ENCODE measurements at places on chromosomes 11 and 22.

DNA sequence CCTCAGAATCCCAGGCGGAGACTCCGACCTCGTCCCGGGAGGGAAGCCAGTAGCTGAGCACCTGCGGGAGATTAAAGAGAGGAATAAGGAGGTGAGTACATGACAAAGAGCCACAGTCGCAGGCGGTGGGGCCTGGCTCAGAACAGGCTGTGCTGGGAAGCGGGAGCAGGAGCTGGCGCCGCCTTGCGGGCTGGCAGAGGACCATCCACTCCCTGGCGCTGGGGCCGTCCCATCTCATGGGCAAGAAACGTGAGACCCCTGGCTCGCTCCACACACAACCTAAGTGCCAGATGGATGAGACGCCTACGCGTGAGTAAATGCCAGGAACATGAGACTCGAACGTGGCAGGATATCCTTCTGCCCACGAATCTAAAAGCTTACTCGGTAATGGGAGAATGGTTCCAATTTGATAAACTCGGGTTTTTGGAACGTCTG, 6.3 kb downstream of the CEND1 start:
- DNase-seq, result no peak

DNA sequence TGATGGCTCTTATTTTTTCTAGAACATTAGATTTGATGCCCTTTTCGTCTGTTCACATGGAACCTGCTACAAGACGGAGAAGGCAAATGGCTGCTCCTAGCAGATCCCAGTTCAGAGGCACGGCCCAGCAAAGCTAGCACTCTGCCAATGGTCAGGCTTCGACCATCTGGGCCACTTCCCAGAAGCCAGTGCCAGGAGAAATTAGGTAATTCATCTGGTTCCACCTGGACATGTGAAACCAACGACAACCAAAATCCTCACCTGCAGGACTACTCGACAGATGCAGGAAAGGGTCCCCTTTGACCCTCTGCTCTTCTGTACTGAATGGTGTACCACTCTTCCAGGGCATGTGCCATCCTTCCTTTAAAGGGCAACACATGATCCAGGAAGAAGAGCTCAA, 25.4 kb downstream of the MICAL3 start:
- no peak for DNase-seq

- DNase-seq, result no peak
These were observed 160.7 kb upstream of the RASSF10 start for GRCh38 chr11:12848413-12848812.

- no peak for DNase-seq
These were observed 186.2 kb upstream of the TBCEL start for GRCh38 chr11:120837696-120838095.

- no peak for DNase-seq
These were observed 94.1 kb upstream of the LIN7C start for GRCh38 chr11:27600656-27601055.

DNA sequence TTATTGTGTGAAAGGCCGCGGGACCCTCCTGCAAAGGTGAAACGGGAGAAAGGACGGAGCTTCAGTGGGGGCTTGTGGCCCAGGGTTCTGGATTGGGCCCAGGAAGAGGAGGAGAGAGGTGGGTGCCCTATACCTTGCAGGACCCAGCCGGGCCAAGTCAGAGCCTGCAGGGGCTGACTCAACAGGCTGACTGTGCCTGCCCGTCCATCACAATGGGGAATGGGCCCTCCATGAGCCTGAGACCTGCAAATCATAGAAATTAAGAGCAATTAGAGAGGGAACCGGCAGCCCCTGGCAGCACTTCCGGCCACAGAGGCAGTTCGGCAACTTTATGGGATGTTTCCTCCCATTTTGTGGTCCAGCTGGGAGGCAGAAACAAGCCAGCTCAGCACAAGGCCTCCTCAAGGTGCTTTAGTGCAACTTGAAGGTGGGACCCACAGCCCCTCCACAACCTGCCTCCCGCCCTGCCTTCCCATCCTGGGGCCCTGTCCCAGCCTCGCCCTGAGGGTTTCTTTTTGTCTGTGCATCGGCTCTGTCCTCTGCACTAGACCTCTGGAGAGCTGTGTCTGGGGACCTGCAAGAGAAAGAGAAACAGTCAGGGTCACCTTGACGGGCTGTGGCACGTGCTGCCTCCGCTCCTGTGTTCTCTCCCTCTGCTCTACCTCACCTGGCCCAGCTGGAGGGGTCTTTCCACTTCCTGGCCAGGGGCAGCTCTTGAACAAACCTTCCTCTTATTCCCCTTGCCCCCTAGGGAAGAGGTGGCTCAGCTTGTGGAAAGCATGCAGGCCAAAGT, 19.1 kb upstream of the NECTIN1 start:
- DNase-seq, result no peak

DNA sequence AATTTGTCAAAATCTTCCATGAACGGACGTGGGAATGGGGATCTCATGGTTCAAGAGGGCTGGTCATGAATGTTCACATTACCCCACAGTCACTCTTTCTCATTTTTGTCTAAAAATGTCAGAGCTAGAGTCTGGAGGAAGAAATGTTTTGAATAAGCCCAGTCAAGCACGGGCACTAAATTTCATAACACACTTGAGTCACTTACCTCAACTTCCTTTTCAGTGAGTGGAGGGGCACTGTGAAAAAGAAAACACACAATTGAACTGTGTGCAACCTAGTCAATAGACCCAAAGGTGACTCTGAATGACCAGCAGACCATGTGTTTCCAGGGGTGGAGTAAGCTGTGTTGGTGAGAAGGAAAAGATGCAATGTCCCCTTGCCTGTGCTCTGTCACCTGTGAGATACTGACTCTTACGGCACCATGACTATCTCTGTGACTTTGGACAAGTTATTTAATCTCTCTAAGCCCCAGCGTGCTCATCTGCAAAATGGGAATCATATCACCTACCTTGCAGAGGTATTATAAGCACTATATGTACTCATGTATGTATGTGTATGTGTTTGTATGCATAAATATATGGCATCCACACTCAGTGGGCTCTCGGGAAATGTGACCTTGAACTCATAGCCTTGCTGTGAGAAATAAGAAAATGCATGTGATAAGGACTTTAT, 38.2 kb upstream of the LYVE1 start:
- no peak for DNase-seq

GRCh38 chr22:22094514-22094913, 111.9 kb upstream of the TOP3B start:
- DNase-seq, result no peak

- DNase-seq, result no peak
These were observed 89.1 kb downstream of the RPS6KA4 start for GRCh38 chr11:64447831-64448598.

DNA sequence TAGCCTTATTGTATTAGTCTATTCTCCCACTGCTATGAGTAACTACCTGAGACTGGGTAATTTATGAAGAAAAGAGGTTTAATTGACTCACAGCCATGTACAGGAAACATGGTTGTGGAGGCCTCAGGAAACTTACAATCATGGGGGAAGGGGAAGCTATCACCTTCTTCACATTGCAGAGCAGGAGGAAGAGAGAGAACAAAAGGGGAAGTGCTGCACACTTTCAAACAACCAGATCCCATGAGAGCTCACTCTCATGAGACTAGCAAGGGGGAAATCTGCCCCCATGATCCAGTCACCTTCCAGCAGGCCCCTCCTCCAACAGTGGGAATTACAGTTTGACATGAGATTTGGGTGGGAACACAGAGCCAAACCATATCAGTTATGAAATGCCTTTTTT, 179.4 kb downstream of the ARHGAP42 start:
- no peak for DNase-seq

DNA sequence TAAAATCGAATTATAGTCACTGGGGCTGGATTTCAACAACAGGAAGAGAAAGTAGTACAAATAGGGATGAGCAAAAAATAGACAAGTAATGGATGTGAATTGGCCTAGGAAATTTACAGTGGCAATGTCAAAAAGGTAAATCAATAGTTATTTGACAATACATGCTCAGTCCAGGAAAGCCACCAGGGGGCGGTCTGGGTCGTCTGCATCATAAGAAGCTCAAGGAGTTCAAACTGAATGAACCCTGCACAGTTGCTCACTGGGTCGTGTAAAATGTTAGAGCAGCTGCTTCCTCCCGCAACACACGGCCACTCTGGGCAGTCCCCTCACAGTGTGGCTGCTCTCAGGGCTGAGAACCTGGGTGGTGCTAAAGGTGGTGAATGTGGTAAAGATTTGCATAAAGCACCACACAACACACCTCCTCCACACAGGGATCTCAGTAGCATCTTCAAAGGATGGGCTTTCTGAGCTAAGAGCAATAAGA, 85.9 kb downstream of the ZNF280B start:
- DNase-seq, result peak; percentile 55

- no peak for DNase-seq
These were observed 331.4 kb upstream of the RAG2 start for GRCh38 chr11:36929401-36929800.

GRCh38 chr11:14858404-14858803, 33.6 kb downstream of the CYP2R1 start:
- DNase-seq, result no peak

- DNase-seq, result no peak
These were observed 115.2 kb downstream of the DDX10 start for GRCh38 chr11:108780119-108780518.

DNA sequence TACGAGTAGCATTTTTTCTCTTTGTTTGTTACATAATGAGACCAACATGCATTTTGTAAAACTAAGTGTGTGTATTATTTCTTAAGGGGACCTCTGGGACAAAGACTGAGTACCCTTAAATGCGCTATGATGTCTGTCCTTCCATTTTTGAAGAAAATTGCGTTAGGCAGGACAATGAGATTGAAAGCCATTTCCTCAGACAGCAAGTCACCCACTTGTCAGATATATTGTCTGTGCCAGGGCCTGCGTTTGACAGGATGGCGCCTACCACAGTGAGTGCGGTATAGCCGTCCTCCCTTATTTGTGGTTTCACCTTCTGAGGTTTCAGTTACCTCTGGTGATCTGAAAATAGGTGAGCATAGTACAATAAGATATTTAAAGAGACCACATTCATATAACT, 2.2 kb downstream of the AP2A2 start:
- no peak for DNase-seq

DNA sequence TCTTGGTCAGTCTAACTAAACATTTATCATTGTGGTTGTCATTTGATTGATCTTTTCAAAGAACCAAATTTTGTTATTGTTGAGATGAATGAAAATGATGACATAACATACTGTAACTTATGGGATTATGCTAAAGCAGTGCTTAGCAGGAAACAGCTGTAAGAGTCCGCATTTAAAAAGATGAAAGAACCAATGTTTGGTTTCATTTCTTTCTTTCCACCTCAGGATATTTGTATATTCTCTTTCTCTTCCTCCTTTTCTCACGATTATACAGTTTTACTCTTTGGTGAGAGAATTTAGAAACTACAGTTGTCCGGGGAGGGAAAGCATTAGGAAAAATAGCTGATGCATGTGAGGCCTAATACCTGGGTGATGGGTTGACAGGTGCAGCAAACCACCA, 23.1 kb downstream of the PIH1D2 start:
- DNase-seq, result no peak

GRCh38 chr11:13440100-13440855, 22.7 kb downstream of the BTBD10 start:
- DNase-seq, result no peak

- DNase-seq, result no peak
These were observed 14.0 kb downstream of the SHANK2 start for GRCh38 chr11:71238285-71238875.

GRCh38 chr11:40689823-40690222, 769.6 kb downstream of the LRRC4C start:
- DNase-seq, result no peak

DNA sequence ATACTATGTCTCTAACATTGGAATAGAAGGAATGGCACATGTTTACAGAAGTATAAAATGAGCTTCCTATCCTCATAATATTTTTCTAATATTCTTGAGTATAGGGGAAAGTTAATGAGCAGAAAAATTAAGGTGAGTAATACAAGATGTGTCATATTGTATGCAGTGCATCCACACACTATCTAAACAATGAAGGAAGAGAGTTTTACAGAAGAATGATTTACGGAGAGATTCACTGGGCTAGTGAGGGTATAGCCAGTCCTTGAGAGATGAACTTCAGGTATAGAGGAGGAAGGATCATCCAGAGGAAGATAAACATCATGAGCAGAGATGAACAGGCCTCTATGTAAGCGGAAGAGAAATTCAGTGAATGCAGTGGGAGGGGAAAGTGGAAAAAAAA, 569.0 kb downstream of the CNTN5 start:
- no peak for DNase-seq

GRCh38 chr22:40594924-40595323, 41.6 kb downstream of the MRTFA start:
- no peak for DNase-seq

DNA sequence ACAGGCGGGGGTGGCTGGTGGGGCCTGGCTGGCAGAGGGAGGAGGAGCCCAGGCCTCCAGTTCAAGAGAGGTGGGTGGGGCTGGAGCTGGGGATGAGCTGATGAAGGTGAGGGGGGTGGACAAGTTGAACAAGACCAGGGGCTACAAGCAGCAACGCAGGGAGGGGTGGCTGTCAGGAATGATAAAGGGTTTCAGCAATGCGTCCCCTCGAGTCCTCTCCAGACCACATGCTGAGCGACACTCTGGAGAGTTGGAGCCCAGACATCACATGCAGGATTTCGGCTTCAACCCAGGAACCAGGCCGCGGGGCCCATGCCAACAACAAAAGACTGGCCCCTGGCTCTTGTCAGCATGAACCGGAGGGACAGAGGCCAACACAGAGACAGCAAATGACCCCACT, 480.3 kb downstream of the BRD1 start:
- no peak for DNase-seq

DNA sequence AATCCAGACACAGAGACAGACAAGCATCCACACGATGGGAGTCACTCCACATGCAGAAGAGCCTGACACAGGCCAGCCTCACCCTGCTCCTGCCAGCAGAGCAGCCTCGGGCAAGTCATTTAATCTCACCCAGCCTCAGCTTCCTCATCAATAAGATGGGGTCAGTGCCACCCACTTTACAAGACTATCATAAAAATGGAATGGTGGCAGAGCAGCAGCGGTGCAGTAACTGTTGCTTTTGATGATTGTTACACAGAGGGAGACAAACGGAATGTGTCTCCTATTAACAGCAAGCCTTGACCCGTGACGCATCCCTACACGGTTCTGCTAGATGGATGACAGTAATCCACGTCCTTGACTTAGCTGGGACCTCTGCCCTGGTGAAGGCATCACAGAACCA, 26.0 kb upstream of the ARFGAP3 start:
- no peak for DNase-seq
